NCI-H1105 (cell line): ENCODE measurements at places on chromosomes 3 and 15.

DNA sequence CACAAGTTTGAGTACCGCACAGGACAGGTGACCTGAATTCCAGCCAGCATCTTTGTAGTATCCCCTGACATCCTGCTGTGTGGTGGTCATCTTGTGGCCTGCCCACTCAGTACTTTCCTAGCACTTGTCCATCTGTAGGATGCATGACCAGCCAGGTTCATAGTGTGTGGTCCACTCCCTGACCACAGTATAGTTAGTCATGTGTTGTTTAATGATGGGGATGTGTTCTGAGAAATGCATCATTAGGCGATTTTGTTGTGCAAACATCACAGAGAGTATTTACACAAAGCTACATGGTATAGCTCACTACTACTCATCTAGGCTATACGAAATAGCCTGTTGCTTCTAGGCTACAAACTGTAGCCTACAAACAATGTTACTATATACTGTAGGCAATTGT is 16.9 kb upstream of the RBPMS2 start:
- DNase-seq = no peak

GRCh38 chr15:30953183-30953582 is 38.2 kb downstream of the MTMR10 start:
- DNase-seq = no peak

DNA sequence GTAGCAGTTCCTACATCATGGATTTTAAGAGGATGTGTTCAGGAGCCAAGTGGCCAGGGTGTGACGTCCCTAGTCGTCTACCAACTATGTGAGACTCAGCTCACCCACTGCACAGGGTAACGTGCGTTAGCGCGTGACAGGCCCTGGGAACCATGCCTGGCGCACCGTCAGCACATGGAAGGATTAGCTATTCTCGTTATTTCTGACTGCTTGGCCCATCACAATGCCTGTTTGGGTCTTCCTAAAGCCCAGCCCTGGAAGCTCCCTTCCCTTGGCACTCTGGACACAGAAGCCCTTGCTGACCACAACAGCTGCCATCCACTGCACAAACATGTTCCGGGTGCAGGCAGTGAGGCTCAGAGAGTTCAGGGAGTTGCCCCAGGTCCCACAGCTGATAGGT is 91.0 kb upstream of the RPL32 start:
- no peak for DNase-seq

DNA sequence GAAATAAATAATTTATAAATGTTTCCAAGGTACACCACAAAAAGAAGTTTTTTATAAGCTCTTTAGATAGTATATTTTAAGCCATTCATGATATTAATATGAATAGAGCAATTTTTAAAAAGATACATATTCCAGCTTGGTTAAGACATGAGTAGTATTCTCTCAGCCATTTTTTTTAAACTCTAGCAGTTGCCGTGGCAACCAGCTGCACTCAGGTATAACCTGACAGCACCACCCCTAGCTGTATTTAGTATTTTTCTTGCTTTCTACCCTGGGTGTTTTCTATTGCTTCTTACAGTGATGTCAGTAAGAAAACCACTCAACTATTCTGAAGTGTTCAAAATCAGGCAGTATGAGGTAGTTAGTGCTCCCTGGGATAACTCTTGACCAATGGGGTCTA is 496.3 kb upstream of the CNTN3 start:
- no peak for DNase-seq

GRCh38 chr3:120416868-120417267 is 33.9 kb downstream of the FSTL1 start:
- DNase-seq = no peak

- DNase-seq = no peak
These were observed 159.6 kb downstream of the MFSD1 start for GRCh38 chr3:158961471-158961870.
